ENCODE measurements at places on chromosomes 6 and 20.

DNA sequence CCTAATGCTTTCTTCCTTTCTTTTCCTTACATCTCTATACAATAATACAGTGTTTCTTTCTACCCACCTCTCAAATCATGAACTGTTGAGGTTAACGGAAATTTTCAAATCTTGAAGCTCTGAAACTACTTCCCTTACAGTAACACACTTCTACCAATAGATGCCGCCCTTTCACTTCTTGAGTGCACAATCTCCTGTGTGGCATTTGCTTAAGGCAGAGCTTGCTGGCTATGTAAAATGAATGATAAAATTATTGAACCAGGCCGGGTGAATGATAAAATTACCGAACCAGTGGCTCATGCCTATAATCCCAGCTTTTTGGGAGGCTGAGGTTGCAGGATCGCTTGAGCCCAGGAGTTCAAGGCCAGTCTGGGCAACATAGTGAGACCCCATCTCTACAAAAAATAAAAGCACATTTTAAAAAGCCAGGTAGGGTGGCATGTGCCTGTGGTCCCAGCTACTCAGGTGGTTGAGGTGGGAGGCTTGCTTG, 56.8 kb downstream of the KCNS1 start:
- peak; percentile 67 for DNase-seq

DNA sequence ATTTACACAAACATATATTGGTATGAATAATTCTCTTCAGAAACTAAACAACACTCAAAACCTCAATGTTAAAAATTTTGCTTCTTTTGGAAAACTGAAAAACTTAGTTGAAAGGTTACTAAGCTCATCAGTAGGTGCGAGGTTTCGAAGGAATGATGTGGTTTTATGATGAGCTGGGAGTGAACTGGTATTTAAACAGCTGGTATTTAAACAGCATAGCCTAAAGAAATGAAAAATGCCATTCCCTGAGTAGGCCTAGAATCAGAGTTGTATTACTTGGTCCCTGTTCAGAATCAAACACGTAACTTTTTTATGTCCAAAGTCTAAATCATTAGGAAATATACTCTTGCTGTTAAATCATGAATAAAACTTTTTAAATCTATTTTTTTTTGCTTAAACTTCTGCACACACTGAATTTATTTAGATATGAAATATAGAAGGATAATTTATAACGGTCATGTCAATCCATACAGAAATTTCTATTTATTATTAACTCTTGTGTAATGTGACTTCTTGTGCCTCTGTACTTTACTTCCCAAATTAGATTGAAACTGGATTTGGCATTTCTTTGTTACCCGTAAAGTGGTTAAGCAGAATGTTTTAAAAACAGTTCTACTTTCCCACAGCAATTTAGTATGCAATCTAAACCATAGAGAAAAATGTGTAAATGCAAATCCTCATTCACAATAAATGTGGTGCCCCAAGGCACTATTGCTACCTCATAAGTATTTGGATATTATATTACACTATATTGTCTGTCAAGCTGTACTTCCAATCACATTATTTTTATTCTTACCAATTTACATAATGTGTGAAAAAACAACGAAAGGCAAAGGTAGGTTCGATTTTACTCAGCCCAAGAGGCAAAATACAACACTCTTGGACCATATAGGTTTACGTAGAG, 124.1 kb downstream of the HS3ST5 start:
- no peak for DNase-seq

- peak; percentile 51 for DNase-seq
Measured at GRCh38 chr20:52473186-52473585, 281.6 kb upstream of the ZFP64 start.

DNA sequence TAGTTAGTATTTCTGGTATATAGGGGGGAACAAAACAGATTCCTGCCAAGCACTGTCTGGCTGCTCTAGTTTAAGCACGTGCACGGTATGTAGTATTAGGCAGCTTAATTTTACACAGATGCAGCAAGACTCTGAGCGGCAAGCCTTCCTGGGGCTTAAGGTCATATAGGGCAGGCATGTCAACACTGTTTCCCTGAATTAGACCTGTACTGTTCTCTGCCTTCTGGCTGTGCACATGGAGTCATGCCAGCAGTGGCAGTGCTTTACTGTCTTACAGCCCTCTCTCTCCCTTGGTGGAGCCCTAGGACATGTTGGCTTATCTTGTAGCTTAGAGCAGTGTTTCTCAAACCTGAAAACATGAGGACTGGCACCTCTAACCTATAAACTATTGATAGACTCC, 56.6 kb downstream of the PHF20 start:
- no peak for DNase-seq

- DNase-seq: no peak
Measured at GRCh38 chr6:35850208-35850607, 45.1 kb downstream of the LHFPL5 start.

- DNase-seq: no peak
Measured at GRCh38 chr20:48669946-48670605, 157.7 kb downstream of the PREX1 start.

GRCh38 chr6:66508433-66508832, 801.4 kb upstream of the EYS start:
- DNase-seq: no peak

GRCh38 chr6:117345292-117345610, 79.9 kb downstream of the VGLL2 start:
- no peak for DNase-seq

GRCh38 chr6:17218749-17219093, 62.4 kb upstream of the RBM24 start:
- DNase-seq: no peak

DNA sequence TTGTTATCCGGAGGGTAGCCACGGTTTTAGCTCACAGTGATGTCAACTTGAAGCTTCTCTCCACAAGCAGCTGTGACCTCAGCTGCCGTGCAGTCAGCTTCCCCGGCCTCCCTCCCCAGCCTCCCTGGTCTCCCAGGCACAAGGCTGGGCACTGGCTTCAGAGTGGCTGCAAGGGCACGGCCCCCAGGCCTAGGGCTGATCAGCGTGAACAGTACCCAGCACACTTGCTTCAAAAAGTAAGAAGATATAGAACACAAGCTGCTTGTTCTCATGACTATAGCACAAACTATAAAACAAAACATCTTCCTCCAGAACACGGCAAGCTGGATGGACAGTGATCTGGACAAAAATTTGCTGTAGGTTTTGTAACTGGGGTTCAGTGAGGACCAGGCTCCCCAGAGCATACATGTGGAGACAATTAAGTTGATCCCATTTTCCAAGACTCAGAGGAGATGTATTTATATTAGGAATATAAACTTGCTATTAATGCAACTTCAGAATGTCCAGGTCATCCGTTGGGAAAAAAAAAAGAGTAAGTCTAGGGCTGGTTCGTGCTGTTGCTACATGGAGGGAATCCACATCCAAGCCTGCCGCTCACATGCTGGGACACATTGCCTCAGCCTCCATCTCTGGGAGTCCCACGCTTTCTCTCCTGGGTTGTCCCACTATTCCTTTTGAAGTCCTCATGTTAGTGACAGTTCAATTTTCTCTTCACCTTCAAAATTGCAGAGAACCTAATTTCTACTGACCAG, 199.4 kb upstream of the THBS2 start:
- DNase-seq: no peak

GRCh38 chr6:44156494-44157151, 2.0 kb upstream of the CAPN11 start:
- DNase-seq: no peak

All from SK-N-DZ (cell line).